ENCODE measurements at places on chromosomes 6 and 20.

DNA sequence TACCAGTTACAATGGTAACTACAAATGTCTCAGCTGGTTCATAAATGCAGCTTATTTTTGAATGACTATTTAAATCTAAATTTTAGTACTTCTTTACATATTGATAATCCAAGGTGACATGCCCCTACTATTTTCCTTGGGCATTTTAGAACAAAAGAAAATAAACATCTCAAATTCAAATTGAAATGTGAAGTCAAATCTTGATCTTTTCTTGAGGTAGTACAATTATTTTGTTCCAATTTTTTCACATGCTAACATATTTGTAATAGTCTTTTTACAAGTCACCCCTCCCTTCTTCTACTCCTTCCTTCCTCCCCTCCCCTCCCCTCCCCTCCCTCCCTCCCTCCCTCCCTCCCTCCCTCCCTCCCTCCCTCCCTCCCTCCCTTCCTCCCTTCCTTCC is 370.1 kb upstream of the MMS22L start:
- DNase-seq: no peak

DNA sequence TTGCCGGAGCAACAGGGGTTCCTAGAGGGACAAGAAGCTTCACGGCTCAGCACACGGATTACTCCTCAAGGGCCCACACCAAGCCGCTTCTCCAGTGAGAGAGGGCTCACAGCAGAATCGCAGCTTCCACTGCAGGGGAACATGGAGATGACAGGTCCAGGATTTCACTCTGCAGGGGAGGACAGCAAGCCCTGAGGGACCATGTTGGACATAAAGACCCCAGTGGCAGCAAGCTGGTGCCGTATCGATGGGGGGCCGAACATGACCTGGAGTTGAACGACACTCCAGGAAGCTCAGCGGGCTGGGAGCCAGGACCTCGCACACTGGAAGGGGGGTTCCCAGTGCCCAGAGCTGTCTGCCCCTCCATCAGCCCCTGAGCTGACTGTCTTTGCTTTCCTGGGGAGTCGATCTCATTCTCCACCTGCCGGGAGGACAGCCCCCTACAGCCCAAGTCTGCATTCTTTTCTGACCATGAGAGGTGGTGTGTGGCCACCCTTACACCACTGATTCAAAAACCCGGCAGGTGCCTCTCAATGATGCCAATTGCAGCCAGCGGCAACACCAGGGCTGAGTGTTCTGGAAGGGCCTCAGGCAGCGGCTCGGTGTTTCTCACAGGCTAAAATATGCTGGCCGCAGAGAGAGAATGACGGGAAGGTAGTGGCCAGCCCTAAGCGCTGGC is 194.5 kb upstream of the CDH4 start:
- DNase-seq: peak; percentile 47

DNA sequence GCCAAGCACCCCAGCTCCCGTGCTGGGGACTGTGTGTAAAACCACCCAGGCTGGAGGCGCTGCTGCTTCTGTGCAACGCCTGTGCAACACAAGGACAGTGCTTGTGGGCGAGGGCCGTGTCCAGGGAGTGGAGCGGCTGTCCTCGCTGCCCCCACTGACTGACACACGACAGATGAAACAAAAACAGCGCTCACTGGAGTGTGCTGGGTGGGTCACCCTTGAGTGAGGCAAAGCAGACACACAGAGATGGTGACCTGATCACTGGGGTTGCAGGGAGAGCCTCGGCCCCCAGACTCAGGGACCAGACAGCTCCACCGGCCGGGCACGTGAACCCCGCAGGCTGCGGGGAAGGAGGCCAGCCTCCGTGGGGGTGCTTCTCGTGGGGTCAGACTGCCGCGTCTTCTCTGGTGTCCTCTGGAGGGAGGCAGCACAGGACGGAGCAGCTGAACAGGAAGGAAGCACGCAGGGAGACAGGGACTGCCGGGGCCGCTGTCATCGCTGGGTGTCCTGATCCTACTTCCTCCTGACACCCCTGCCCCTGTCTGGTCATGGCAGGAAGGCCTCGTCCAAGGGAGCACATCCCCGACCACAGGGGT is 75.9 kb upstream of the CST7 start:
- no peak for DNase-seq

GRCh38 chr6:1763404-1763803 is 153.7 kb downstream of the FOXC1 start:
- DNase-seq: no peak

DNA sequence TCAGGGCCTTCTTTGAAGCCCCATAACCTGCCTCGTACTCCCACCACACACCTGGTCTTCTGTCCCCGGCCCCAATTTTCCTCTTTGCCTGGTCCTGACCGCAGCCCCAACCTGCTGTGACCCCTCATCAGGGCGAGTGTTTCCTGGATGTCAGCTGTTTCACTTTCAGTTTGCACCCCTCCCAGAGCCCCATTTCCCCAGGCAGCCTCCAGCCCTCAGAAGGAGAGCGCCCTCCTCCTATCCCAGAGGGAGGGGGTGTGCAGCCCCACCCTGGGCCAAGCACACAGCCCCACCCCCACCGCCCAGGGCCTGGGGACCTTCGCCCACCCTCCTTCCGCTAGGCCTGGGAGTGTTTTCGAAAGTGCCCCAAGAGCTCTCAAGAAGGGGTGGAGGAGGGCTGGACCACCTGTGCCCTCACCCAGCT is 1.5 kb downstream of the BAK1 start:
- no peak for DNase-seq

GRCh38 chr6:34512738-34513115 is 43.4 kb downstream of the SPDEF start:
- DNase-seq: no peak

- no peak for DNase-seq
These were observed 1033.3 kb upstream of the EYS start for GRCh38 chr6:66740346-66740745.

DNA sequence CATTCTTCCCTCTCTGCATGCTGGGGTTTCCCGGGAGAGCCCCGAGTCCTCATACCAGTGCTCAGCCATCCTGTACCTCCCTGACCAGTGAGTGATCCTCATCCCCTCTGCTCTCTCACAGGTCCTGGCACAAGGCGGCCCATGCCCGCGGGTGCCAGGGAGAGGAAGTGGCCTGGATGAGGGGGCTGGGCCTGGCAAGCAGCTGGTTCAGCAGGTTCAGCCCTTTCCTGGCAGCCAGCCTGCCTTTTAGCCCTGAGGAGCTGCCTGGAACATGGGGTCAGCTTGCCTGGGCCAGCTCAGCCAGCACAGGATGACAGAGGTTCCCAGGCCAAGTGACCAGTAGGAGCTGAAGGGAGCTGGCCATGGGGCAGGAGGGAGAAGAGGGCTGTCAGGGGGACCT is 10.9 kb downstream of the MOCS1 start:
- peak; percentile 31 for DNase-seq

GRCh38 chr20:62644802-62645496 is 2.6 kb downstream of the SLCO4A1 start:
- DNase-seq: no peak

GRCh38 chr20:23083553-23084220 is 2.4 kb downstream of the CD93 start:
- no peak for DNase-seq

DNA sequence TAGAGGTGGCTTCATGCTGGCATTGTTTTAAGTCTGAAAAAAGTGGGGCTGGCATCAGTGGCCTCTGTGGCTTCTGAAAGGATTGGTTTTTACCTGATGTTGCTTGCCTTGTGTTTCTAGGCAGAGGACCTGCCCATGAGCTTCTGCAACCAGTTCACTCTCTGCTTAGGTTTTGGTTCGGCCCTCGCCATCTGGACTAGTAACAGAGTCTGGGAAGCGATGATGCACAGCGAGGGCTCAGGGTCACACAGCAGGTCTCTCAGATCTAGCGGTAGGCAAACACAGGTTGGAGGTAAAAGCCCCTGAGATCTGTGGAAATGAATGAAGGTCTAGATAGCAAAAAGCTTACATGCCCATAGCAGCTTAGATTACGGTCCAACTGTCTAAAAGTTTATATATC is 6.8 kb upstream of the RBL1 start:
- no peak for DNase-seq

- no peak for DNase-seq
These were observed 25.7 kb downstream of the MUC22 start for GRCh38 chr6:31035862-31036497.

DNA sequence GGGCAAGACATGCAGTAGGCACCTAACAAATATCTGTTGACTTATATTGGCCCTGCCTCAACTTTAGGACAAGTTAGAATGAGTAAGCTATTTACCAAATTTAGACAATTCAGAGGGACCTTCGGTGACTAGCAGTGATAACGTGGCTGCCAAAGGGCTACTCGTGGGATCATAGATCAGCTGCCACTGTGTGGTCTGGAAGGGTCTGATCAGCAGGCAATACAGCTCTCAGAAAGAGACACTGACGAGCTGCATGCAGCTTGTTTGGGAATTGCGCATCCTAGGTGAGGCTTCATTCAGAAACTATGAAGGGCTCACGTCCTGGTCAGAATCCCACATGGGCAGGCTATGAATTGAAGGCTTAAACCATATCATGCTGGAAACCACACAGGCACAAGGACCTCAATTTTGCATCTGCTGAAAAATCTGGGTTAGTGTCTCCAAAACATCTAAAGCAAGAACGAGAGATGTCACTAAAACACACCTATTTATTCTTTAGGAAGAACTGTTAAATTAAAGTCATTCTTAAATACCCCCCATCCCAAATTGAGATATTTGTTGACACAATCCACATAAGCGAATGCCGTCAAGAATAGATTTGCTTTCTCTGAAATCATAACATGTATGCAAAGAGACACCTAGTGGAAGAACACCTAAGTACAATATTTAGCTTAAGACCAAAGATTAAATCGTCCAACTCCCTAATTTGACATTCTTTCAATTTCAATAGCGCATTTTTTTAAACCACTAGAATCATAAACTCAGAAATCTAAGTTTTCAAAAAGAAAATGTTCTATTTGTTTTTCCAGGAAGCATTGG is 79.6 kb downstream of the IPCEF1 start:
- peak; percentile 84 for DNase-seq

DNA sequence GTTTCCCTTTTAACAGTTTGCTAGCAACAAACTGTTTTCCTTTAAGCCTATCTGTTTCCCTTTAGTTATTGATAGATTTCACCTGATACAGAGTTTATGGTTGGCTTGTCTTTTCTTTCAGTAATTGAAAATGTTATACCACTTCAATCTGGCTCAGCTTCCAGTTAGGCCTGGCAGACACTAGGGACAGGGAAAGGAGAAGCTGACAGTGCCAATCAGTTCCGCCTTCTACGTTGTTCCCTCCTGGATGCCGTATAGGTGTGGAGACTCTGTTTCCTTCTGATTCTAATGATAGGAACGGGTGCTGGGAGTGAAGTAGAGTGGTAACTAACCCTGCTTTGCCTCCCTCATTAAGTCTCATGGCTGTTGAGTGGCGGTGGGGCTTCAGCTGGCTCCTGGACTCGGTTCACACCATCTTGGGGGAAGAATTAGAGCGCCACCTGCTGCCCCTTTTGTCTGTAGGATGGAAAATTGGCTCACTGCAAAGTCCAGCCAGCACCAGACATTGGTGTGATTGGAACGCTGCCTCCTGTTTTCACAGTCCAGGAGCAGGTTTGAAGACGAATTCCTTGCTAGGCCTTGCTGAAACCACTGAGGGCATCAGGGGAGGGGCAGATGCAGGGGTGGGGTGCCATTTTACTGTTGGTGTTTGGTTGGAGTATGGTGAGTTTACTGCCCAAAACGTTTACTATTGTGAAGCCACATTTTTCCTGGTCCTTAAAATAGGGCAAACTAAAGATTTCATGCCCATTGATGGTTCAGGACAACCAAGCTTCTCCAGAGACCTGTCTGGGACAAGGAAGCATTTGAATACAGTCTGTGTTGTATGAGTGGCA is 1729.5 kb downstream of the GRIK2 start:
- peak; percentile 83 for DNase-seq

DNA sequence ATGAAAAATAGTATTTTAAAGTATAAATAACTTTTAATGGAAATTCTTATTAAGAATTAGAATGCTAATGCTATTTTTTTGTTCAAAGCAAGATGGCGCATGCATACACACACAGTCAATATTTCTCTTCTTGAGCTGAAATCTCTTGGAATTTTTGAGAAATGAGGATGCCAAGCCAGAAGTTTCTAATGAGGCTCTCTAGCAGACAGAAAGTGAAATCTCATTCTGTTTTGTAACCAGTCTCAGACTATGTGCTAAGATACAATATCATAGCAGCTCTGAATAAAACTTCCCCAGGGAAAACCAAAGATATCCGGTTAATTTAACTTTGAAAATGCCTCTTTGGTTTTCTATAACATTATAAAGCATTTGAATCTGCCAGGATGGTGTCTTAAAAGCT is 97.2 kb upstream of the HDAC2 start:
- no peak for DNase-seq

GRCh38 chr6:73231986-73232391 is 6.7 kb upstream of the KHDC1L start:
- DNase-seq: no peak

DNA sequence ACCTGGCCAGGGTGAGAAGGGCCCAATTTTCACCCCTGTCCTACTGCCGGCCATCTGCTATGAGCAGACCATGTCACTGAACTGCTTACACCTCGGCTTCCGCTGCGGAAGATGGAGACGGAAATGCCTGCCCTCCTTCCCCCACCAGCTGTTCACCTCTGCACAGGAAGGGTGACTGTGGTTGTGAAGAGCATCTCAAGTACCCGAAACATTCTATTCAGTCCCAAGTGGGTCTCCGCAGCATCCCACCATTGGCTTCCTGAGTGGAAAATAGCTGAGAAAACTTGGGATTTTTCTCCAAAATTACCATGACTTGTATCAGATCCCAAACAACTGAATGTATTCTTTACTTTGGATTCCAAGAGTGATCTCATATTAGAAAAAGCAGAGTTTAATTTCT is 16.1 kb downstream of the DOK5 start:
- DNase-seq: no peak

DNA sequence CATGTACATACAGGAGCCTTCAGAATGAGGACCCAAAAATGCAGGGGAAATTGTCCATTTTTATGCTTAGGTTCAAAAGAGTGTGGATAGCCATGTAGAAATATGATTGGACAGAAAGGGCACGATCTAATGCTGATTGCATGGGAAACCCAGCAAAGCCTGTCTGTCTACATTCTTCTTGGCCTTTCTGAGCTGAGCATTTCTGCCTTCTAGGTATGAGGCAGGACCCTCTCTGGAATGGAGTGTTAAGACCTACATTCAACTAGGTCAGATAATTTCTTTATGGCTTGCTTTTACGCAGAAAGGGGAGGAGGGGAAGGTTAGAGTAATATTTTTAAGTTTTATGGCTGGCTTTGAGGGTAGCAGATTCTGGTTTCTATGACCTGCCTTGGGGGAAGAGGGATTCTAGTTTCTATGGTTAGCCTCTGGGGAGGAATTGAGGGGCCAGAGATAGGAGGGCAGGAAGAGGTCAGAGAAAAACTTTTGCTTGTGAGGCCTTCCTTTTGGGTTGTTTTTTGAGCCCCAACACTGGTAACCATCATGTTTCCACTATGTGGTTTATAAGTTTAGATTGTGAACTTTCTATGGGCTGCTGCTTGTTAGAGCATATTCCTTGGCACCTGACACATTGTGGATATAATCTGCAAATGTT is 63.5 kb downstream of the LYRM2 start:
- no peak for DNase-seq

- no peak for DNase-seq
These were observed 40.4 kb downstream of the TFEB start for GRCh38 chr6:41694815-41695526.
